Vagina (tissue), 2 donors: ENCODE measurements at places on chromosomes 1 and 21.

GRCh38 chr1:206411321-206411720 lies 59.0 kb upstream of the IKBKE start:
- no peak for DNase-seq

DNA sequence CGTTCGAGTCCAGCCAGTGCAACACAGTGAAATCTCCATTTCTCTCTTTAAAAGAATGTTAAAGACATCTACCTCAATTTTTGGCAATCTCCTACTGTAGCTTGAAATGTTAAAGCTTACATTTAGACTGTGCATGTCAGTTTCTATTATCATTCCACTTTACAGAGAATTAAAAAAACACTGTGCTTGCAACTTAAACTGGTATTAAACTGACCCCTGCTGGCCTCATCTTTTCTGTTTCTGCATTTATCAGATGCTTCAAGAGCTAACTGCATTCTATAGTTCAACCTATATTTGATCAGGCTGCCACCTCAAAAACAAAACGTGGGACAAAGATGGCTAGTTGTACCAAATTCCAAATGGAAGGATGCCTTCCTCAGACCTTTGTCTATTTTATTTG lies 226.5 kb downstream of the SMYD3 start:
- no peak for DNase-seq

DNA sequence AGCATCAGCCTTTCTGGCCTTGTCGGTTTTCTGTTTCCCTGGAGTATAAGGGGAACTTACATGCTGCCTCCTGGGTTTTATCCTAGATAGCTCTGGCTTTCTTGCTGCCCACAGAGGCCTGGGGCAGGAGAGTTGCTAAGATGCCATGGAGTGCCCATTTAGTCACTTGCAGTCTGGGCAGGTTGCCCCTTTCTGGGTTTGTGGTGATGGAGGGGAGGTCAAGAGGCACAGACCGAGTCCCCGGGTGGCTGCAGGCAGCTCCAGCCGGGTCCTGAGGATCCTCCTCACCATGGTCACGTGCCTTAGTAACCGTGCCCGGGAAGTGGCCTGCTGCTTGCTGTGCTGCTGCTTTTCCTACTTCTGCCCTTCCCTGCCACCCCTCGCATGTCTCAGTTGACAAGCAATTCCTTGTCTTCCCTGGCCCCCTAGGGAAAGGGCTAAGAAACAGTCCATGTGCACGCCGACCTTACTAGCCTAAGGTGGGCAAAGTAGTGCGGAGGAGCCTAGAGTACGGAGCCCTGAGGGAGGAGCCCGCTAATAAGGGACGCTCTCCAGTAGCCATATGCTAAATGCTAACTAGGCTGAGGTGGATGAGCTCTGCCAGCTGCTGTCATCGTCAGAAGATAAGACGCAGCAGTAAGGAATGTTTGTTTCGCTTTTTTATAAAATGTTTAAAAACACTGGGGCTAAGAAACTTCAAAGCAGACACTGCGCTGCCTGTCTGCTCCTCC lies 34.8 kb downstream of the CLCA1 start:
- no peak for DNase-seq

DNA sequence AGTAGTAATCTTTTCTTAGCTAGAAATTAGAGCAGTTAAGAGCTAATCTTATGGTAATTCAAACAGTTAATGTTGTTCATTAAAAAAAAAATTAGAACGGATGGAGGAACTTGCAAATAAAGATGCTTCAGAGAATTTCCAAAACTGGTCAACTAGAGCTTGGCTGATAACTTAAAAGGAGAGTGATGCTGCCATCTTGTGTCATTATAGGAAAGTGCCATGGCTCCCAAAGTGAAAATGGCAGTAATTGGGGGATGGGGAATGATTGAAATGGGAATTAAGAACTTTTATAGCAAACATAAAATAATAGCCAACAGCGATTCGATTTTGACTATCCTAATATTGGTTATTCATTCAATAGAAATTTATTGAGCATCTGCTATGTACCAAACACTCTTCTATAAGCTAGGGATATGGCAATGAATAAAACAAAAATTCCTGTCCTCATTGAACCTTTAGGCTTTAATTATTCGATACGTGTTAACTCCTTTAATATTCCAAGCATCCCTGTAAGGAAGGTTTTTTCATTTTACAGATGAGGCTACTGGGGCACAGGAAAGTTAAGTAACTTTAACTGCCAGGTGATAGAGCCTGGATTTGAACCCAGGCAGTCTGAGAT lies 5.7 kb upstream of the PLPP3 start:
- DNase-seq, result no peak

- no peak for DNase-seq
Measured at GRCh38 chr1:226586650-226587422, 38.3 kb downstream of the STUM start.

DNA sequence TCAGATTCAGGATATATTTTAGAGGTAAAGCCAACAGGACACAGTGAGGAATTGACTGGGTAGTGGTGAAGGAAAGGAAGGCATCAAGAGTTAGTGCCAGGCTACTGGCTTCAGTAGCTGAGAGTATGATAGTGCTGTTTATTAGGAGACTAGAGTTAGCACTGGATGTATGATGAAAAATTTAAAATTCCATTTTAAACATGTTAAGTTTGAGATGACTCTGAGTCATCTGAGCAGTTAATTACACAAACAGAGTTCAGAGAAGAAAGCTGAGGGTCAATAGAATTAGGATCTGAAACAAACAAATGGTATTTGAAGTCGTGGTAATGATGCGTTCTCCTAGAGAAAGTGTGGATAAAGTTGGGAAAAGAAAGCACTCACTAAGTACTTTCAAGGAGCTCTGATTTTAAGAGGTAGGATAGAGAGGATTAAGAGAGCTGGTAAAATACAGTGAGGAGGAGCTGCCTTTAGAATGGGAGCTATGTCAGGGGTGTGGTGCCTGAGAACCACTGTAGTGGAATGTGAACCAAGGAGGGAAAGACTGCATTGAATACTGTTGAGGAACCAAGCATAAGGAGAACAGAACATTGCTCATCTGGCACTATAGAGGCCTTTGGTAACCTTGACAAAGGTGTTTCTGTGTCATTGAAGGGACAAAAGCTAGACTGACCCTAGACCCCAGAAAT lies 21.7 kb upstream of the SHCBP1L start:
- DNase-seq, result no peak

DNA sequence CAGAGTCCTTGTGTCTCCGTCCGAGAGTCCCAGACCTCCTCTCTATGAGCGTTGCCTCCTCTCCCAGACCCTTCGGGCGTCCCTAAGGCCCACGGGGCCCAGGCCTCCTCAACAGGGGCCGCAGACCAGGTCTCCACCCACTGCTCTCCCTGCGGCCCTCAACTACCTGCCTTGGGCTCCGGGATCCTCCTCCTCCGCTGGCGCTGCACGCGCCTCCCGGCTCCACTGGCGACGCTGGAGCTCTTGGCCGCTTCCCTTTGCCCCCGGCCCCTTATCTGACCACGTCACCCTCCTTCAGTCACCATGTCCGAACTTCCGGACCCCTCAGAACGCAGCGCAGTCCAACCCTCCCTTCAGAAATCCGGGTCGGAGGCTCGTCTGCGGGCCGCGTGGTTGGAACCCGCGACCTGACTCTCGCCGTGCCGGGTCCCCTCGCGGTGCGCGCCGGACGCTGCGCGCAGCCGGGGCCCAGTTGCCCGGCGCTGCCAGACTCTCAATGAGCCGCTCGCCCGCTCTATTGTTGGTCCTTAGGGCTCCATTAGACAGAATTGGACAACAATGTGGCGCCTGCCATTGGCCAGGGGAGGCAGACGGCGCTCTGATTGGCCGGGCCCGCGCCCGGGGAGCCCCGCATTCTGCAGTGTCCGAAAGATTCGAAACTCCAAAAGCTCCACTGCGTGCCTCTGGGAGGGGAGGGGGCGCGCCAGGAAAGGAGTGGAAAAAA lies at the start of gene DMRTA2:
Gene DMRTA2 (minus strand): TSS at position 498 of the 724 bp plus-strand sequence. CDS start 1,907 bp downstream, outside the sequence.
- DNase-seq, result no peak

GRCh38 chr1:155850345-155850744 lies 6.7 kb downstream of the GON4L start:
- no peak for DNase-seq

DNA sequence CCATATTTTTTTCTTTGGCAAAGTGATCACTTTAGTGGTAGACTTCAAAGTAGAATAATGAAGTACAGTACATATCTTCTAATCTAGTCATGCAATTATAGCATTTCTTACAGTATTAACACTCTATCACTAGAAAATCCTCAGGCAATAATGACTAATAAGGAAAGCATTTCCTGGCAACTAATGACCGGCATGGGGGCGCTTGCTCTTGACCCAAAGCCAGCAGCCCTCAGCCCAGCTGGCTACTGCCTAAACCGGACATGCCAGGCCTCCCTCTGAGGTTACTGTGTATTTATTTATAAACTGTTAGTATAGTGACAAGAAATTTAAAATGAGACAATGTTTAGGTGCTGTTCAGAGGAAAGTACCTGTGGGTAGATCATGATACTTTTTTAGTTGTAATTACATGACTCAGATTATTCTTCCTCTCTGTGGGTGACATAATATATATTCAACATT lies 633.8 kb downstream of the PTPRC start:
- no peak for DNase-seq

GRCh38 chr1:184408580-184408979 lies 21.8 kb downstream of the C1orf21 start:
- DNase-seq, result no peak

DNA sequence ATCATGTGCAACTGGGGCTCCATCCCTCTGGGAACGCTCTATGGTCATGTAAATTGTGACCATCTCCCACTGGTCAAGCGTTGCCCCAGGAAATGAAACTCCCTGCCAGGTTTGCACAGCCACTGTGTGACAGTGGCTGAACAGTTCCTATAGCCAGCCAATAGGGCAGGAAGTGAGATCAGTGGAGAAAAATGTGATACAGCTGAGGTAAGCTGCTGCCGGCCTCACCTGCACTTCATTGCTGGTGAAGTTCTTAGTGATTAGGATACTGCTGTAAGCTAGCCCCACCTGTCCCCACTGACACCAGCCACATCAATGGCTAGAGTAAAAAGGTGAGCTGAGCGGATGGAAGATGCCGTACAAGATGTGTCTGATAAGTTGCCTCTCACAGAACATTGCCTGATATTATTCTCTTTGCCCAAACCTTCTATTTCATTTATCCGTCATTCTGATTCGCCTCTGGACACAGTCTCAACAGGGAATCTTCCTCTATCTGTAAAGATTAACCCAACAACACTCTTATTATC lies 38.4 kb upstream of the CDC42BPA start:
- DNase-seq, result no peak

DNA sequence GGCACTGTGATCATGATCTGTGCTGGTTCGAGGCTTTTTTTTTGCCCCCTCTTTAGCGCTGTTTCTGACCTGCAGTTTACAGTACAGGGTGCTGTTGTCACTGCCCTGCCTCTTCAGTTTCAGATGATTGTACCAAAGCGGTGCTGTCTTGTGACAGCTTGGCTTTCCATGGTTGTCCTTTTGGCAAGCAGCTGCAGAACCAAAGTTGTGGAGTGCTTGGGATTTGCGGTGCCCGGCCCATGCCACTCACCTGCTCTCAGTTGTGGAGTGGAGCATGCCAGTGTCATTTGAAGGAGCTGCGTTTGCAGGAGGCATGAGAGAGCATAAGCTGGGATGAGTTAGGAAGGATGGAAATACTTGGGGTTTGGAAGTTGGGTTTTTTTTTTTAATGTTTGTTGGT lies 48.4 kb downstream of the DOP1B start:
- no peak for DNase-seq

GRCh38 chr1:109802136-109802900 lies 38.6 kb upstream of the EPS8L3 start:
- no peak for DNase-seq

DNA sequence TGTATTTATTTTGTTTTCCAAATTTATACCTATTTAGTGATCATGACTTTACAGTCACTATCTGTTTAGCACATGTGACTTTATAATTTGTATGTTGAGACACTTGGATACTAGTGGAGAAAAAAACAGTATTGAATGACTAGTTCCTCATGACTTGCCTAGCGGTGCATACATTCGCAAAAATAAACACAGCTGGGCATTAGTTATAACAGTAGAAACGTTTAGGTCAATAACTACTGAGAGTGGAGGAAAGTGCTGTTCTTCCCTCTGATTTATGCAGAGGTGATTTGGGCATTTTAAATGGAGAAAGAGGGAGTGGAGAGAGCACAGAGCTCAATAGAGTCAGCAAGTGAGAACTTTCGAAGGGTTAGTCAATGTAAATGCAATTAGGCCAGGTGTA lies 1679.0 kb upstream of the B3GALT2 start:
- DNase-seq, result no peak

- no peak for DNase-seq
Measured at GRCh38 chr1:54199151-54199764, 572 bp downstream of the CYB5RL start.

- no peak for DNase-seq
Measured at GRCh38 chr1:200342511-200343311, 67.1 kb downstream of the ZNF281 start.

GRCh38 chr1:103337779-103338178 lies 187.7 kb upstream of the RNPC3 start:
- DNase-seq, result no peak

GRCh38 chr1:168032029-168032428 lies 95.2 kb upstream of the MPC2 start:
- no peak for DNase-seq

DNA sequence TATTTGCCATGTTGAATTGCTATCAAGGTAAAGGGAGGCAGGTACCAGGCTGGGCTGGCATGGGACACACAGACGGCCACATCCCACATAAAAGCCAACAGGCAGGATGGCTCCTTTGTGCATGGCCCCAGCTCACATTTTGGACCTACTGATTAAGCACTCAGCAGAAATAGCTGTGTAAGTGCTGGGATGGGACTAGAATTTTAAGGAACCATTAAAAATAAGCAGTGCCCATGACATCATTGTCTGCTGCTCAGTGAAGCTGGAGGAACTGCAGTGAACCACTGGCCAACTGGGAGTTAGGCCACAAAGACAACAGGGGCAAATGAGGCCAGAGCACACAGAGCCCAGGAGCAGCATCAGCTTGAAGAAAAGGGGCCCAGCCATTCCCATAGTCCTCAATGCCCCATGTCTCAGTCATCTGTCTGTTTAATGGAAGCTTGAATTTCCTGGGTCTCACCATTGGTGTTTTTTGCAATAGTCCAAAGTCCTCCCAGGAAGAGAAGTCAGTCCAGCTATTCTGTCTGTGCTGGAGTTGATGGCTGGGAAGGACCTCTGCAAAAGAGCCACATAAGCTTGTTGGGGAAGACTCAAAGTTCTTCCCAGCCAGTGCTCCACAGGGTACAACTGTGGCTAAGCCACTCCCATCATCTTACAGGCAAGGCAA lies 45.3 kb upstream of the TNR start:
- no peak for DNase-seq
